Esophagus mucosa (tissue), 1 donor: ENCODE measurements at places on chromosomes 11 and 22.

- ATAC-seq, result no peak
Measured at GRCh38 chr11:109507331-109507730, 85.3 kb downstream of the C11orf87 start.

- ATAC-seq, result no peak
Measured at GRCh38 chr22:17097062-17097461, 12.3 kb downstream of the IL17RA start.

- no peak for ATAC-seq
Measured at GRCh38 chr11:92284558-92284957, 59.9 kb downstream of the FAT3 start.

DNA sequence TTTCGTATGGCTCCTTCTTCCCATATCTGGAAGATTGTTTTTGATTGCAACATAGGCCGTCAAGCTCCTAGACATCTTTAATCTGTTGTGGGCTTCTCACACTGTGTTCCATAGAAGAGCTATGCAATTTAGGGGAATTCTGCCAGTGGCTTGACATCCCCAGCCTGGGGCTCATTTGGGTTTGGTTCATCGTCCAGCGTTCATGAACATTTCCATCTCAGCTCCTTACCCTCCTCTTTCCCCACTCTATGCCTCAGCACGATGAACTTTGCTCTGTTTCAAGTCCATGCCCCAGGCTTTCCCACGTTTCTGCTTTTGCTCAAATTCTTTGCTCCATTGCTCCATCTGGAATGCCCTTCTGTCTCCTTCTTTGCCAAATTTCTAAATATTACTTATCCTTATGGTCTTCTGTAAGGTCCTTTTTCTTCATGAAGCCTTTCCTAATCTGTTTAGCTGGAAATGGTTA, 26.1 kb upstream of the CLMP start:
- no peak for ATAC-seq

DNA sequence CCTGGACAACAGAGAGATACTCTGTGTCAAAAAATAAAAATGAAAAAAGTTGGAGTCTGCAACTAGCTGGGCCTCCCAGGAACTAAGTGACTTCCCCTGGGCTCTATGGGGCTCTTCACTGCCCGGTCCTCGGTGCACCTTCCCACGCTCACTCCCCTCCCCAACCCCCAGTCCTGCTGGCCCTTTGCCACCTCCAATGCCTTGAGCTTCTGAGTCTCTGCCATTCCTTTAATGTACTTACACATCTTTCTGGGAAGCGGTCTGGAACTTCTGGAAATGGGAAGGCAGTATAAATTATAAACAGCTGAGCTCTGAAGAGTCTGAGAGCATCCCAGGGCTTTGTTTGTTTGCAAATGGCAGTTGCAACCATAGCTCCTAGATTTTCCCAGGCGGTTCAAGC, 5.9 kb upstream of the BATF2 start:
- ATAC-seq, result no peak

- ATAC-seq, result no peak
Measured at GRCh38 chr11:27976262-27976661, 131.7 kb downstream of the KIF18A start.

- ATAC-seq, result no peak
Measured at GRCh38 chr11:126926376-126926791, 74.2 kb downstream of the KIRREL3 start.

DNA sequence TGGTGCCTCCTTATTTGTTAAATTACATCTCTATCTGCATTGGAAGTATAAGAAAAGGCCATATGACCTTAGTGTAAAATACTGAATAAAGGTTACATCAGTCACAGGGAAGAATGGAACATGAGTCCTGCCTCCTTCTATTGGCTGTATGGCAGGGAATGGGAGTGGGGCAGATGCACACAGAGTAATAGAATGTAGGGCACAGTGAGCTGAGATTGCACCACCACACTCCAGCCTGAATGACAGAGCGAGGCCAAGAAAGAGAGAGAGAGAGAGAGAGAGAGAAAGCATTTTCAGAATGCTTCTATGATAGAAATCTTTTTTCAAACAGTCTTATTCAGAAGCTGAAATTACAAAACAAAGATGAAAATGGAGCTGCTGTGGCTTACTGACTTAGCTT, 58.8 kb downstream of the SLN start:
- ATAC-seq, result no peak

DNA sequence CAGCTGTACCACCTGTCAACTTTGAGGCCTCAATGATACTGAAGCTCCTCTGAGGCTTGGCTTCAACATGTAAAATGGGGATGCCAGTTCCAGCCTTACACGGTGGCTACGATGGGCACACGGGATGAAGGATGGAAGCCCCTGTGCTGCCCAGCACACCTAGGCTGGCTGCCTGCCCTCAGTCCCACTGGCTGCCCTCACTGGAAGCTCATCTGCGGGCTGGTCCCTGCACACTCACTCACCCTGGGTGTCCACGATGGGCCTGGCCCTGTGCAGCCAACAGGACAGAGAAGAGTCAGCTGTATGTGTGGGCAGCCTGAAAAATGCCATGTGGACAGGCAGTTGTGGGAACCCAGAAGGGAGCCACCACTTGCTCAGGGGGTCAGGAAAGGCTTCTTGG, 2.2 kb downstream of the YIF1A start:
- no peak for ATAC-seq

- ATAC-seq, result no peak
Measured at GRCh38 chr11:2751523-2752203, 51.9 kb upstream of the KCNQ1OT1 start.

GRCh38 chr11:67633758-67634365, 4.1 kb upstream of the NUDT8 start:
- ATAC-seq, result no peak
